PC-9 (cell line): ENCODE measurements at places on chromosomes 1 and 21. TPM values are rescaled to one million over a fixed set of nuclear protein-coding genes. Genes with fewer than 3 reads are reported as not detected.

DNA sequence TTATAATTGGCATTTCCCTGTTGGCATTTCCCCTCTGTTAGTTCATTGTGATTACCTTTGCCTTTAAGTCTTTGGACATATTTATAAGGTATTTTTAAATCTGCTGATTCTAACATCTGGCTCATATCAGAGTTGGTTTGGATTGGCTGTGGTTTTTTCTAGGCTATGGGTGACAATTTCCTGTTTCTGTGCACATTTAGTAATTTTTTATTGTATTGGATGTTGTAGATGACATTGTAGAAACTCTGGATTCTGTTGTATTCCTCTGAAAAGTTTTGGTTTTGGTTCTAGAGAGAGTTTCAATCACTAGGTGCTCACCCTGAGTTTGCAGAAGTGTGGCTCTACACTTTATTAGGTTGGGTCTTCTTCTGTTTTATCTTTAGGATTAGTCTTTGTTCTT, 110.1 kb upstream of the ARHGEF16 start:
- peaks cover 100% of the 10 kb centered on the region for H3K27me3 ChIP-seq
- DNase-seq, result no peak
- no peaks in the 10 kb centered on the region for H3K4me1 ChIP-seq
- H3K4me3 ChIP-seq, result no peak overlapping the region
- H3K27ac ChIP-seq, result no peak overlapping the region

GRCh38 chr1:116949213-116949985, 39.7 kb downstream of the PTGFRN start:
- no peaks in the 10 kb centered on the region for H3K27me3 ChIP-seq
- DNase-seq, result no peak
- H3K27ac ChIP-seq, result no peak overlapping the region
- no peak overlapping the region for H3K4me3 ChIP-seq
- H3K4me1 ChIP-seq, result no peaks in the 10 kb centered on the region

NBPF20 gene
- 3.3 and 3.8 TPM in 2 replicates for total RNA-seq

S100A1 gene
- 0.46 and 1.0 TPM in 2 replicates for total RNA-seq

DNA sequence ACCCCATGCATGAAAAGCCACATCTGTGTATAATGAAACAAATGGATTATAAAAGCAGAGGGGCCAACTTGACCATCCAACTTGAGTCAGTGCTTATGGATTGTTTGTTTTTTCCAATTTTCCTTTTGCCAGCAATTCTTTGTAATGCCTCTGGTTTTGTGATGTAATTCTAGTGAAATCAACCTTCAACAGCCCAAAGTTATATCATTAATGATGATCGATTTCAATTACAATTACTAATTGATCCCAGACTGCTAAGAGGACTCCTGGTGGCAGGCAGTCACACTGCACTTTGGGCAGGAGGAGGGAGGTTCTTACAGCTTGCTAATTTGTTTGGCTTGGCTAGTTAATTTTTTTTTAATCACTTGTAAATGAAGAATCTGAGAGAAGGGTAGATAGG, 552.3 kb downstream of the NUF2 start:
- H3K27ac ChIP-seq, result no peak overlapping the region
- no peak overlapping the region for H3K4me3 ChIP-seq
- no peaks in the 10 kb centered on the region for H3K4me1 ChIP-seq
- DNase-seq, result no peak

GRCh38 chr1:80221319-80221718, 1214.8 kb upstream of the ADGRL4 start:
- H3K27ac ChIP-seq, result no peak overlapping the region
- H3K4me1 ChIP-seq, result no peaks in the 10 kb centered on the region
- DNase-seq, result no peak
- no peak overlapping the region for H3K4me3 ChIP-seq
- no peaks in the 10 kb centered on the region for H3K27me3 ChIP-seq

- no peaks in the 10 kb centered on the region for H3K4me1 ChIP-seq
- H3K27ac ChIP-seq, result no peak overlapping the region
- no peak for DNase-seq
- H3K36me3 ChIP-seq, result peaks cover 32% of the 10 kb centered on the region
- no peak overlapping the region for H3K4me3 ChIP-seq
Measured at GRCh38 chr1:32386676-32387392, 7.4 kb downstream of the BSDC1 start.

DNA sequence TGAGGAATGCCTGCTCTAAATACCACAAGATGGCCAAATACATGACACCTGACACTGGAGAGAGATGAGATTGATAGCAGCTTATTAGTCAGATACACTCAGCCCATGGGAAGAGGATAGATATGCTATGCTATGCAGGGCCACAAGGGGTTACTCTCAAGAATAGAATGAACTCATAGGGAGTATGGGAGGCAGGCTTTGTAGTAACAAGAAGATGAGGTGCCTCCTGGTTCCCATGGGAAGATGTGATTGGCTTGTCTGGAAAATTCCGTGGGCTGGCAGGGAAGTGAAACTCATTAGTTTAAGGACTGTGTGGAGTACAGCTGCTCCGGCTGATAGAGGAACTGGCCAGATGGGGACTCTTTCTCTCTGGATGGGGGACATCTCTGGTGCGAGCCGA, 16.5 kb downstream of the CCDC30 start:
- DNase-seq, result no peak
- H3K4me1 ChIP-seq, result peaks cover 6% of the 10 kb centered on the region; the same call in 1 of the 2 replicates
- no peak overlapping the region for H3K27ac ChIP-seq
- no peaks in the 10 kb centered on the region for H3K36me3 ChIP-seq
- no peaks in the 10 kb centered on the region for H3K27me3 ChIP-seq
- H3K4me3 ChIP-seq, result no peak overlapping the region

CXADR gene
- 12.7 and 21.7 TPM in 2 replicates for total RNA-seq

GRCh38 chr21:28454564-28455252, 538.0 kb downstream of the LTN1 start:
- no peak overlapping the region for H3K27ac ChIP-seq
- no peak for DNase-seq
- H3K4me3 ChIP-seq, result no peak overlapping the region
- H3K36me3 ChIP-seq, result no peaks in the 10 kb centered on the region
- H3K4me1 ChIP-seq, result no peaks in the 10 kb centered on the region

SH2D2A gene
- 4.0 and 5.8 TPM in 2 replicates for total RNA-seq

DNA sequence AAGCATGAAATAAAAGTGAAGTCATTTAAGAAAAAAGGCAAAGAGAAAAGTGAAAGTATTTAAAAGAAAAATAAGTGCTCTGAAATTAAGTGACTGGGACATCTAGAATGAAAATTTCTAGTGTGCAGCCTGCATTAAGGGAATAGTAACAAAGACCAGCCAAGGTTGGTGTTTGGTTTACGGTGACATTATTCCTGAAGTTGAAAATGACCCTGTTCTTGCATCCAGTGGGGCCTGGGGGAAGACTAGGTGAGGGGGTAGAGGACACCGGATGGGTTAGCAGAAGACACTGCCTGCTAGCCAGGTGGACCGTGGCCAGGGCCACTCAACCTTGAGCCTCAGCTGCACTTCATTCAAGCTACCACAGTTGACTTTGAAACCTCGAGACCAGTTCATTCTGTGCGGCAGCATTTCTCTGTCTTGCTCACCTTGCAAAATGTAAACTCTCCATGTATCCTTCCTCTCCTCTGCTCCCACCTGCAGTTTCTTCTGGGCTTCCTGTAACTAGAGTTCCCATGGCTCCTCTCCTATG, 14.3 kb upstream of the KCNK1 start:
- DNase-seq, result no peak
- H3K4me3 ChIP-seq, result no peak overlapping the region
- no peaks in the 10 kb centered on the region for H3K4me1 ChIP-seq
- H3K36me3 ChIP-seq, result no peaks in the 10 kb centered on the region
- H3K27me3 ChIP-seq, result no peaks in the 10 kb centered on the region
- H3K27ac ChIP-seq, result no peak overlapping the region

DNALI1 gene
- total RNA-seq, result not detected in 2 replicates

GRCh38 chr1:80445033-80445432, 1355.7 kb upstream of the ADGRL2 start:
- H3K4me3 ChIP-seq, result no peak overlapping the region
- peaks cover 5% of the 10 kb centered on the region; the same call in 1 of the 2 replicates for H3K4me1 ChIP-seq
- H3K27ac ChIP-seq, result no peak overlapping the region
- DNase-seq, result no peak
- H3K27me3 ChIP-seq, result no peaks in the 10 kb centered on the region

CHIA gene
- not detected in 2 replicates for total RNA-seq

PLA2G2F gene
- total RNA-seq, result 0.20 TPM in 1 of 2 replicates, not detected in the other

TTC39A gene
- total RNA-seq, result 7.3 and 10.4 TPM in 2 replicates

DNA sequence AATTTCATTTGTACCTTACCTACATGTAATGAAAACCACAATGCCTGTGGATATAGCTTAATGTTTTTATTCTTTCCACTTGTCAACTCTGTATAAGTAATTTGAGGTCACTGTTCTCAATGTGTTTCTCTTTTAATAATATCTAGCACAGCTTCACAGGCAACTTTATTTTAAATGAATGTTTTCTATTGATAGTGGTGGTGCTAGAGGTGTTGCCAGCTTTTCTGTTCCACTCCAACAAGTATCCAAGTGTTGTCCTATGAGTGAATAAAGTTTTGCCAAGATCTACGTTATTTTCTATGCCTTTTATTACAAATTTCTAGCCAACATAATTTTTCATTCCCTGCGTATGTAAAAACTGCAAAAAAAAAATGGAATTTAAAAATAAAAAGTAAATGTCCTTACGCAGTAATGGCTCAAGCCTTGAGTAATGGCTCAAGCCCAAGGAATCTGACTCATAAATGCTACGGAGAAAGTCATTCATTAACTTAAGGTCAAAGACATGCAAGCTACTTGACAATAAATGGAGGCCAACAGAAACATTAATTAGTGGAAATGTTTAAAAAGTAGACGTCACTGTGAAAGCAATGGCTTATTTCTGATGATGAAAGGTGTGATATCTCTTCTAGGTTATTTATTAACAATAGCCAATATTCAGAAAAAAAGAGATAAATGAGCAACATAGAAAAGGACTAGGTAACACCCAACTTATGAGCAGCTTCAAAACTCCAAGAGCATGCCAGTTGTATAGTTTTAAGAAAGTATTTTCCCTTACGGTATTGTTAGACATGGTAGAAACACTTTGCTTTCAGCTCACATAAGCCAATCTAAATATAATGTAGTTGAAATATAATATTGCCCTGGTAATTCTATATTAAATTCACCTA, 71.4 kb downstream of the SLC44A5 start:
- no peak for DNase-seq
- no peak overlapping the region for H3K27ac ChIP-seq
- H3K4me3 ChIP-seq, result no peak overlapping the region
- no peaks in the 10 kb centered on the region for H3K4me1 ChIP-seq

DNA sequence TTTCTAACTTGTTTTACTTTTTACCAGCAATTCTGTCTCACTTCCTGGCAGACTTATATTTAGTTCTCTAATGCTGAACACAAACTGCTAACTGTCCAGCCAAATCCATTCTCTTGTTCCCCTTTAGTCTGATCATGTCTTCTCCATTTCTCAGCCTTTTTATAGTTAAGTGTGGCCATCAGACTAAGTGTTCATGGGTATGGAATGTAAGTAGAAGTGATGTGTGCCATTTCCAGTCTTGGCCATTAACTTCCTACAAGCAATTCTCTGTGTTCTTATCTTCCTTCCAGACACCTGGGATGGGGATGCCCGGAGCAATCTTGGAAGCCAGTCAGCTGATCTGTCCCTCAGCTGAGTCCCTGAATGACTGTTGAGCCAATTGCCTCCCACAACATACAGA, 165.8 kb downstream of the ST6GALNAC3 start:
- H3K27me3 ChIP-seq, result no peaks in the 10 kb centered on the region; the same call in 1 of the 2 replicates
- no peak for DNase-seq
- no peak overlapping the region for H3K4me3 ChIP-seq
- no peak overlapping the region for H3K27ac ChIP-seq
- H3K36me3 ChIP-seq, result no peaks in the 10 kb centered on the region
